Kidney epithelial cell (primary cell): ENCODE measurements at places on chromosomes 3 and 15. TPM values are rescaled to one million over a fixed set of nuclear protein-coding genes. Genes with fewer than 3 reads are reported as not detected.
A peak's percentile ranks its signal among the peaks of the same experiment; 100 is the strongest.

The KNG1 gene
- not detected in 2 replicates for total RNA-seq

The UBA3 gene
- 46.6 and 53.1 TPM in 2 replicates for total RNA-seq

The GOLGA8R gene
- total RNA-seq = 0.27 and 1.0 TPM in 2 replicates

The SPINT1 gene
- total RNA-seq = 306 and 342 TPM in 2 replicates

The CLDN16 gene
- total RNA-seq = 10.9 and 12.0 TPM in 2 replicates

The TP63 gene
- 0.13 TPM in 1 of 2 replicates, not detected in the other for total RNA-seq

The TTLL13 gene
- 0.41 TPM in 1 of 2 replicates, not detected in the other for total RNA-seq

The TUSC7 gene
- not detected in 2 replicates for total RNA-seq

The LSAMP gene
- 10.2 and 12.2 TPM in 2 replicates for total RNA-seq

The LMAN1L gene
- total RNA-seq = not detected in 2 replicates

The REC114 gene
- total RNA-seq = not detected in 2 replicates

The NUSAP1 gene
- total RNA-seq = 15.1 and 21.3 TPM in 2 replicates

The C3orf70 gene
- 0.50 and 1.5 TPM in 2 replicates for total RNA-seq

- no peak for DNase-seq
These were observed 155.6 kb downstream of the ADAM10 start for GRCh38 chr15:58593870-58594269.

GRCh38 chr3:181174676-181175233 is 185.2 kb upstream of the DNAJC19 start:
- DNase-seq = no peak

GRCh38 chr3:185439745-185440466 is 58.9 kb downstream of the TMEM41A start:
- no peak for DNase-seq

- DNase-seq = peak; percentile 84
These were observed 14.6 kb downstream of the XIRP1 start for GRCh38 chr3:39177708-39178332.

- DNase-seq = no peak
These were observed 54.0 kb upstream of the GADL1 start for GRCh38 chr3:30948426-30948825.

GRCh38 chr3:171342200-171342599 is 118.0 kb downstream of the TNIK start:
- no peak for DNase-seq

DNA sequence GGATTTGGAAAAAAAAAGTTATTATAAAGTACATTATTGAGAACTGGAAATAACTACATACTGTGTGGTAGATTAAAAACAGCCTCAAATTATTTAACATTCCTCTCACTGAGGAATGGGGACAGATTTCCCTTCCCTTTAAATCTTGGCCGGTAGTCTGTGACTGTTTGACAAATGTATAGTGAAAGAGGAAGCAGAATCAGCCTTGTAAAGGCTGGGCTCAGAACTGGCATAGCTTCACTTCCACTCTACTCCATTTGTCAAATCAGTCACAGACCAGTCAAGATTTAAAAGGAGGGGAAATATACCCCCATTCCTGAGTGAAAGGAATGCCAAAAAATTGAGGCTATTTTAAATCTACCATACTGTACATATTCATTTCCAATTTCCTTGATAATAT is 18.2 kb upstream of the B4GALT4 start:
- DNase-seq = no peak

GRCh38 chr3:170200987-170201386 is 19.5 kb upstream of the PHC3 start:
- DNase-seq = no peak

DNA sequence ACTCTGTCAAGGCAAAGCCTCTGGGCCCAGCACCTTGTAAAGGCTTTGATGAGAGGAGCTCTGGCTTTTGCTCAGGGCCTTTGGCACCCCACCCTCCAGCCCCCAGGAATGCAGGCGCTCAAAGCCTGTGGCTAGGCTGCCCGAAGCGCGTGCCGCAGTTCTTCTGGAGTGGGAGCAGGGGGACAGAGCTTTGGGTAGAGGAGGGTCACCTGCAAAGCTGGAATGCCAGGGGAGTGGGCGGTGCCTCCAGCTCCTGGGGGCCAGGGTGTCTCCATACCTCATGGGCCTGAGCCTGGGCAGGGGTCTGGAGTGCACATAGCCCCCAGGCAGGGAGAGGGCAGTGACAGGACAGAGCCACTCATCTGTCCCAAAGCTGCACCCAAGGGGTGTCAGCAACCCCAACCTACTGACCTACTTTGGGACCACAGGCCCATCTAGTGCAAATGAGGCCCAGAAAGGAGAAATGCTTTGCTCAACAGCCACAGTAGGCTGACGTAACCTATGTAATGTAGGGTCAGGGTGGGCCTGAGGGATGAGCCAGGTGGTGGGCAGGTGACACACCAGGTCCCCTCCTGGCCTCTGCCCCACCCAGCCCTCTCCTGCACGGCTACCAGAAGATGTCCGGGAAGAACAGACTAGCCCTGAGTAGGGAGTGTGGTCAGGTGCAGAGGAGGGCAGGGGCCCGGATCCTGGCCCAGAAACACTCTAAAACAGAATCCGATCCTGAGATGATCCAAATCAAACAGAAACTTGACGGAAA is 2.2 kb upstream of the CALML4 start:
- no peak for DNase-seq

DNA sequence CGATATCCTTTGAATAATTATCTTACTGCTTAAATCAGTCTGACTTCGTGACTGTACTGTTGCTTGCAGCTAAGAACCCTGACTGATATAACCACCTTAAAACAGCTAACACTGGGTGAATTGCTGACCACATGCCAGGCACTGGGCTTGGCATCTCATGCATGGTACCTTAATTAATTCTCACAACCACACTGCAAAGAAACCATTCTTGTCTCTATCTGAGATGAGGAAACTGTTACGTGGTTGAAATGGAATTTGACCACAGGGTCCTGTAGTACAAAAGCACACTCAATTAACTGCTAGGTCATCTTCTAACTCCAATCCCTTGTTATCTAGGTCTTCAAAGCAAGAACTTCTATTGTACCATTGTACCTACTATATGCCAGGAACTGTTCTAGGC is 92.7 kb upstream of the PRICKLE2 start:
- peak; percentile 66 for DNase-seq

GRCh38 chr3:62325896-62326295 is 47.5 kb downstream of the FEZF2 start:
- no peak for DNase-seq

DNA sequence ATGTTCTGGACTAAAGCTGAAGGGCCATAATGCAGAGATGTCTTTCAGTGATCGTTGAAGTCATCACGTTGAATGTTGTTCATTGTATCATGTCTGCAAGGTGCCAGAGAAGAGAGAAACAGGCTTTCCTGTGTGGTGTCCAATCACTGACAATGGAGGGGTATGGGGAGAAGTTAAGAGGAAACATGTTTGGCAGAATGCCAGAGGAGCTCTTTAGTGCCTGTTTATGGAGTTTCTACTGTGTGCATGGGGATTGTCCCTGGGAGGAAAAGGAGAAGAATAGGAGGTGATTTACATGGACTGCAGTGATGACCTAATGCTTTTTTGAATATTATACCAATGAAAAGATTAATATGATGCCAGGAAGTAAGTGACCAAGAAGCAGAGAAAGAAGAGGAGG is 11.7 kb downstream of the SCAANT1 start:
- DNase-seq = no peak

DNA sequence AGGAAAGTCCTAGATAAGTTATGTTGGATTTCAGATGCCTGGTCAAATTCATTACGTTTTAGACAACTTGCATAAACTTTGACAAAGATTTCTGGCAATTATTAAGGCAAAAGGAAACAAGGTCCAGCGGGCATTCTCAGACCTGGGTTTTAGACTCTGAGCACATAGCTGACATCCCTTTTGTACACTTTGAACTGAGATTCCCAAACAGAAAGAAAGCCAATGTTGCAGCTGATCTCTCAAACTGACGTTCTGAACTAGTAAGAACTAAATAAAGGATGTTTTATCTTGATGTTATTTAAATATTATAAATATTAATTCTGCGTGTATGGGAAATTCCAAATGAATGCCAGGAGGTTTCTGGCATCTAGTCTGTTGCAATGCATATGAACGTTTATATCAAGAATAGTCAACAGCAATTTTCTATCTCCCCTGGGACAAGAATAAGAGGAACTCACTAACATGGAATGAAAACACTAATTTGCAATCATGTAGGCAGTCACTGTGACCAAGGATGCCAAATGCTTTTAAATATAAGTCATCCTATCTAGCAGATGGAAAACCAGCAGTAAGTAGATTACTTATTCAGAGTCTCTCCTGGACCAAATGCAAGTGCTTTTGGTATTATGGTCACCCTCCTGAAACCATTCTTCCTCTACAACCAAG is 202.1 kb downstream of the GREM1 start:
- DNase-seq = peak; percentile 44
